ENCODE measurements at places on chromosomes 7 and 10.

DNA sequence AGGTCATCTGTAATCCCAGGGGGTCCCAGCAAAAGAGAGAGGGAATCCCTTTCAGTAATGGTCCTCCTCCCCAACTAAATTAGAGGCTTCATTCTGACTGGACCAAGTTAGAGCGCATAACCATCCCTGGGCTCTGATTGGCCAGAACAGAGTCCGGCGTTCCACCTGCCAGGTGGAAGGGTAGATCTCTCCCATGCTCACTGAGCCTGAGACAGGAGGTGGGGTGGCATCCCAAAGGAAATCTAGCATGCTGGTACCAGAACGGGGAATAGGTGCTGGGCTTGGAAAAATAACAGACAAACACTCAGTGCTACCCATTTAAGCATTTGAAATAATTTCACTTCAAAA lies 21.0 kb upstream of the TSPAN33 start:
- no peak for DNase-seq

GRCh38 chr10:111298031-111298430 lies 221.2 kb downstream of the ADRA2A start:
- no peak for DNase-seq

DNA sequence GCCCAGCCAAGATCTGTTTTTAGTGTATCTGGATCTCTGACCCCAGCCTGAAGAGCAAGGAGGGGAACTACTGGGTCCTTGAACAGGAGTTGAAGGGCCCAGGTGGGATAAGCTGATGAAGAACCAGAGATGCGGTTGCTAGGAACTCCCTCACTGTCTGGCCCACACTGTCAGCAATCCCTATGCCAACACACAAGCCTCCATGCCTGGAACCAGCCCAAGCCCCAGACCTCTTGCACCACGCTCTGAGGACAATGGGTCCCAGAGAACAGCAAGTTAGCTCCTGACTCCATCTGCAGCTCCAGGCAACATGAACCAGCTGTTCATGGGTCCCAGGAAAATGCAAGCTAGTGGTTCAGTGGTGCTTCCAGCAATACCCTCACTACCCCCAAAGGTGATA lies 2.4 kb downstream of the NAT16 start:
- no peak for DNase-seq

GRCh38 chr7:138460649-138461607 lies 869 bp downstream of the TRIM24 start:
- DNase-seq: peak; percentile 65

GRCh38 chr7:83861-84632 lies 108.3 kb upstream of the FAM20C start:
- DNase-seq: no peak

DNA sequence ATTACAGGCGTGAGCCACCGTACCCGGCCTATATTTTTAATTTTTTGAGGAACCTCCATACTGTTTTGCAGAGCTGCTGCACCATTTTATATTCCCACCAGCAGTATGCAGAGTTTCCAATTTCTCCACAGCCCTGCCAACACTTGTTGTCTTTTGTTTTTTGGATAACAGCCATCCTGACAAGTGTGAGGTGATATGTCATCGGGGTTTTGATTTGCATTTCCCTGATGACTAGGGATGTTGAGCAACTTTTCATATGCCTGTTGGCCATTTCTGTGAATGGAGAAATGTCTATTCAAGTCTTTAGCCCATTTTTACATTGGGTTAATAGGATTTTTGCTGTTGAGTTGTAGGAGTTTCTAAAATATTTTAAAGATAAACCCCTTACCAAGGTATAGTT lies 22.2 kb downstream of the ENTPD7 start:
- no peak for DNase-seq

DNA sequence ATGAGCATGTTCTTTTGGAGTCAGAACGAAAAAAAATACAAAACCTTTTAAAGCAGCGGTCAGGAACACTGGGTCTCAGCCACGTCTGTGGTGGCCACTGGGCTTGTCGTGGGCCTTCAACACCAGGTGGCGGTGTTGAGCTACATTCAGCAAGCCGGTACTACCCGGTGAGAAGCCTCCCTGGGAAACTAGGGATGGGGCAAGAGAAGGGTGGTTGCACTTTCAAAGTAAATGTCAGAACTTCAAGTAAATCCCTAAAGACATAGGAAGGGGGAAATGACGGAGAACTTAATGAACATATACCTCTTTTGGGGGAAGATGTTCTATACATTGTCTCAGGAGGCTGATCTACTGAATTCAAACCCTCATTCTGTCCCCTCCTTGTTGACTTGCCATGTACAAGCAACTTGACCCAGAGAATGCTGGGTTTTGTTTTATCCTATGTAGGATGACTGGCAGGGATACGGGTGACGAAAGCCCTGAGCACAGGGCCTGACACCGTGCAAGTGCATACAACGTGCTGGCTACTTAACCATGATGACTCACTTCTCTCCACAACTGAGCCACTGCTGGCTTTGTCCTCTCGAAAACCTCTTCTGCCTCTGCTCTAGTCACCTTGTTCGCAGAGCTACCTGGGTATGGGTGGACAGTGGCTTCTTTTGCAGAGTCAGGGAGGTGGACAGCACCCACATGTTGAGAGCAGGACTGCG lies 49.0 kb upstream of the BAMBI start:
- DNase-seq: peak; percentile 79

- peak; percentile 20 for DNase-seq
Measured at GRCh38 chr10:60367431-60367830, 22.2 kb downstream of the ANK3 start.

DNA sequence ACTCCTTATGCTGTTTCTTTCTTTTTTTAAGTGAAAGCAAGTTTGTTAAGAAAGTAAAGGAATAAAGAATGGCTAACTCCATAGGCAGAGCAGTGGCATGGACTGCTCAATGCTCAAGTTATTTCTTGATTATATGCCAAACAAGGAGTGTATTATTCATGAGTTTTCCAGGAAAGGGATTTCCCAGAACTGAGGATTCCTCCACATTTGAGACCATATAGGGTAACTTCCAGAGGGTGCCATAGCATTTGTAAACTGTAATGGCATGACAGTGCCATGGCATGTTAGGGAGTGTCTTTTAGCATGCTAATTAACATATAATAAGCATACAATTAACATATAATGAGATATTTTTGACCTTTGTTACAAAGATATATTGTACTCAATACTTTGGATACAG lies 1034.5 kb upstream of the PHF14 start:
- no peak for DNase-seq

GRCh38 chr10:22620140-22620857 lies 94.1 kb downstream of the PIP4K2A start:
- DNase-seq: no peak

DNA sequence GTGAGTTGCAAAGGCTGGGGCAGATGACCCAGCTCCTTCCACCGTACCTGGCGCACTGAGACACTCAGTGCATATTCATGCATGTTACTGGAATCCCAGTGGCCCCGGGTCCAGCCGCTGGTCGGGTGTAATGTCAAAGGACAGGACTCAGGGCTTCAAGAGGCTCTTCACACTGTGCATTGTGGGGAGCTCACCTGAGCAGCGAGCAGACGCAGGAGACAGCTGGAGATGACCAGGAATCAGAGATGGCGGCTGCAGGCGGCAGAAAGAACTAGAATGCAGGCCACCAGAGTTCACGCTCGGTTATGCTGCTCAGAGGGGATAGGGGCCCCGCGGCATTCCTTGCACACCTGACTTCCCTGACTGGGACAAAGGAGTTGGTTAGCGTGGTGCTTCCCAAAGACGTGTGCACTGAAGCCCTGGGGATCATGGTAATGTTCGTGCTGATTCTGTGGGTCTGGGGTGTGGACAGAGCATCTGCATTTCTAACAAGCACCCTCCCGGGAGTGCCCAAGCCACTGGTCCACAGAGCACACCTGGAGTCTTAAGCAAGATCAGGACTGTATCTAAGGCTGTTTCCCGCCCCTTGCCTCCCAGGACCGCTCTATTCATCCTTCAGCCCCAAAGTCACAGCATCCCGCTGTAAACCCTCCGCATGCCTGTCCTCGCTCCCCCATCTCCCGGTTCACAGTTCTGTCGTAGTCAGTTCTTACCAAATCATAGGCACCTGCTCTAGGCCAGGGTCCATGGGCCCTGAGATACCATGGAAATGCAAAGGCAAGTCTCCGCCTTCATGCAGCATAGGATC lies 71.0 kb downstream of the MKI67 start:
- no peak for DNase-seq

DNA sequence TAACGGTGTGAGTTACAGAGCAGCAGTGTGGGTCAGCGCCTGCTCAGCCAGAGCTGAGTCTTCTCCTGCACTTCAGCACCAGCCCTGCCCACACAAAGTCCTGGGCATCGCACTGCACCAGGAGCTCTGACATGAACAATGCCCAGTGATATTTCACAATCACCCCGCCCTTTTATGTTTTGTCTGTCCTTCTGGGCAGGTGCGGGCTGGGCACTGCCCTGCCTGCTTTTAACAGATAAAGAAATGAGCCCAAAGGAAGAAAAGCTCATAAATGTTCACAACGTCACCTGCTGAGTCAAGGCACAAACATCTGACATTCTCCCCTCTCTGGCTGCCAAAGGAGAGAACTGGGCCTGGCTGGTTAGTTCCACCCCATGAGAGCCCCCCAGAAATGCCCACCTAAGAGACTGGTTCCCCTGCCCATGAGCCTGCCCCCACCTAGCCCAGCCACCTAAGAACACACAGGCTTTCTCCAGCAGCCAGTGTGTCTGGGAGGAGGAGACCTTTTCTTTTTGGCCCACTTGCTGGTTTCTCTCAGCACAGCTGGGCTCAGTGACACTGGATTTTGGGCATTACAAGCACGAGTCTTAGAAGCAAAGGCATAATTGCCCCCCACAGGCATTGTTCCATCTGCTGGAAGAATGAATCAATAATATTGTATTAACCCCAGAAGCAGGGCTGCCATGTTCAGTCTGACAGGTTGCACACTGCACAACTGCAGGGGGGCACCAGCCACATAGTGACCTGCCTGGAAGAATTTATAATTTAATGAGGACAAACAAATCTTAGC lies 22.3 kb downstream of the CALML3 start:
- no peak for DNase-seq

- DNase-seq: no peak
Measured at GRCh38 chr10:129868449-129869035, 95.5 kb downstream of the EBF3 start.

DNA sequence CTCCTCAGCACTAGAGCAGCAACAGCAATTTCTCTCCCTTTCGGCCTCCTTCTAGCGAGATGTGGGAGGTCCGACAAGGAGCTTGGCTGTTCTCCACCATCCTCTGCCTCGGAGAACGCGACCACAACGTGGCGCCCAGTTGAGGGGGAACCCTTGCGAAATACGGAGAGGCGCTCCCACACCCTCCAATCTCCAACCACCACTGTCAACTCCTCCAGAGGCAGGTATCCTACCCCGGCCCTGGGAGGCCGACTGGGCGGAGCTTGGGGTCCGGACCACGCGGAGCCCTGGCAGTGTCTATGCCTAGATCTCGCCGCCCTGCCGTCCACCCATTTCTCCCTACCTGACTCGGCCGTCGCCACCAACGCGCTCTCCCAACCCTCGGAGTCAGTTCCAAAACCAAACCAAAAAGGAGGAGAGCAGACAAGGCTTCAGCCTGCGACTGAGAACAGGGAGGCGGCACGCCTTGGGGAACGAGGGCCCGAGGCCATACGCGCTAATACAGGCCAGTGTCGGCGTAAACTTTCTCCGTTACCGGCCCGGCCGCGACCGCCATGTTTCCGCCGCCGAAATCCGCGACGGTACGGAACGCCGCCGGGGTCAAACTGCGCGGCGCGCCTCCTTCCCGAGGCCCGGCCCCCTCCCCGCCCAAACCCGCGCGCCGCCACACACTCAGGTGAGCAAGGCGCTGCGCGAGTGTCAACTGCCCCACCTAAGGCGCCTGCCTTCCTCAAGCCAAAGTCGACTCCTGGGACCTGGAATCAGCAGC lies at the start of gene TMEM168:
TMEM168 (minus strand) TSS at position 577 of the 769 bp plus-strand sequence. CDS start 5,568 bp downstream, outside the sequence.
- peak; percentile 87 for DNase-seq

DNA sequence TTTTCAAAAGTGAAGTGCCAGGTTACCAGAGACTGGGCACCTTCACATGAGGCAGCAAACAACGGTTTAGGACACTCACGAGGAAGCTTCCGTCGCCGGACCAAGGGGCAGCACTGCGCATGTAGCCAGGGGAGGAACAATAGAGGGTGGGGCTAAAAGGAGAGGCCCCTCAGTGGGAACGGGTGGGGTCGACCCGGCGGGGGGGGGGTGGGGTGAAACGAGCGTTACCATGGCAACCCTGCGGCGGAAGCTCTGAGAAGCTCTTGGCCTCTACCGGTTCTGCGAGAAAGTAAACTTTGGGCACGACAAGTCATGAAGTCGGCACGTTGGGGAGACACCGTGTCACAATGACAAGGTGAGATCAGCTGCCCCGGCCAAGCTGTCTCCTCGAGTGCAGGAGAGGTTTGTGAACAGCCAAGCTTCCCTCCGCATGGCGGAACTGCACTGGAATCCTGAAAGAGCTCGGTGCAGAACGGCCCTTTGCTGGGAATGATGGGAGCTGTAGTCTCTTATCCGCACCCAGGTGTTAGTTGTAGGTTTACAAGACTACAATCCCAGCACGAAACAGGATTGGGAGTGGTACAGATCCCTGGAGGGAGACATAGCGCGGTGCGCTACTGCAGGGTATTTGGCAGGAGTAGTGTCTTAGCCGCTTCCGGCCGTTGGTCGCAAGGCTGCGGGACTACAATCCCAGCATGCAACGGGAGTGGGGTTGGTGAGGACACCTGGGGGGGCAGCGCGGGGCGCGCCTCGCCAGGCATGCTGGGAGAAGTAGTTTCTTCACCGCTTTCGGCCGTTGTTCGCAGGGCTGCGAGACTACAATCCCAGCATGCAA lies 72.8 kb upstream of the ZNF722 start:
- peak; percentile 4 for DNase-seq

DNA sequence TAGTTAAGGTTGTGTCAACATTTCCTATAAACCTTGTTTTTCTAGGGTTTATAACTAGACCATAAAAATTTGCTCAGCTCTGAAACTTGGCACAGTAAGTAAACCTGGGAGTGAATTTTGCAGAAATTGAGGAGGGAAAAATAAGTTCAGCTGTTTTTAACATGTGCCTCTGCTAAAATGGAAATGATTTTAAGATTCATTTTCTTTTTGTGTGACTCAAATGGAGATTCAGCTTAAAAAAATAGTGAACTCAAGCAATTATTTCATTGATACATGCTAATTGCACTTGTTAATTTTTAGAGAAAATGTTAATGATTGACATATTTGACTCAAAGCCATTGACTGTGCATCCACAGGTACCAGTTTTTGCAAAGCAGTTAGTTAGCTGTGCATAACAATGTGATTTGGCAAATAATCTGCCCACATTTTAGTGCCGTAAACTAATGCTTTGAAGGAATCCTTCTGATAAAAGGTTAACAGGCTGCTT lies 68.5 kb upstream of the ZNF438 start:
- no peak for DNase-seq

- peak; percentile 35 for DNase-seq
Measured at GRCh38 chr7:158880973-158881372, 24.6 kb downstream of the DYNC2I1 start.

GRCh38 chr10:14372606-14373005 lies 41.9 kb upstream of the FRMD4A start:
- no peak for DNase-seq

Data from ELF-1 (cell line).